ENCODE measurements at places on chromosomes 11 and 22.

DNA sequence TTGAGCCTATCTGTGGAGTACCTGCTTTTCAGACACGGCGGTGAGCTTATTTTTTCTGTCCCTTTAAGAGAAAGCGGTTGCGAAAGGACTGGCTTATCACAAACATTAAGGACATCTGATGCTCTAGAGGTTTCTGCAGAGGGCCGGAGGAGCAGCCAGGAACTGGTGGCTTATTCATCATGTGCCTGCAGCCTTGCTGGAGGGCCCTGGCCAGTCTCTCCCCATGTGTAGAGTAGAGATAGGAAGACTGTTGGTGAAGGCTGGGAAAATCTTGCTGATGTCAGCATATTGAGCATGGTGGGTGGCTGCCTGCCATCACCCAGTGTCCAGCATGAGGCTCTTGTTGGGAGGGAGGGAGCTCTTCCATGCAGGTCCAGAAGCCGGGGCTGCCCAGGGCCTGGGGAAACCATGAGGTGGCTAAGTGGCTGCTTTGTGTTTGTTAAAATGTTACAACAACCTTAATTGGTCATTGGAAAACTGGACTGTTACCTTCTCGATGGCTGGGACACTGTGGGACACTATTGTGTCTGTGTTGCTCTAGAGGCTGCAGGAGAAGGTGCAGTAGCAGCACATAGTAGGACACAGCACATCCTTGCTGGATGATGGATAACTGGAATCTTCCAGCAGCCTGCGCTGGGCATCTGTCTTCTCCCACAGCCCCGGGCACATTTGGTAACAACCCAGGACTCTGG, 54.3 kb downstream of the TSPAN18 start:
- H3K36me3 ChIP-seq: no peaks in the 10 kb centered on the region
- H3K4me3 ChIP-seq: no peak overlapping the region
- no peak overlapping the region for H3K27ac ChIP-seq

DNA sequence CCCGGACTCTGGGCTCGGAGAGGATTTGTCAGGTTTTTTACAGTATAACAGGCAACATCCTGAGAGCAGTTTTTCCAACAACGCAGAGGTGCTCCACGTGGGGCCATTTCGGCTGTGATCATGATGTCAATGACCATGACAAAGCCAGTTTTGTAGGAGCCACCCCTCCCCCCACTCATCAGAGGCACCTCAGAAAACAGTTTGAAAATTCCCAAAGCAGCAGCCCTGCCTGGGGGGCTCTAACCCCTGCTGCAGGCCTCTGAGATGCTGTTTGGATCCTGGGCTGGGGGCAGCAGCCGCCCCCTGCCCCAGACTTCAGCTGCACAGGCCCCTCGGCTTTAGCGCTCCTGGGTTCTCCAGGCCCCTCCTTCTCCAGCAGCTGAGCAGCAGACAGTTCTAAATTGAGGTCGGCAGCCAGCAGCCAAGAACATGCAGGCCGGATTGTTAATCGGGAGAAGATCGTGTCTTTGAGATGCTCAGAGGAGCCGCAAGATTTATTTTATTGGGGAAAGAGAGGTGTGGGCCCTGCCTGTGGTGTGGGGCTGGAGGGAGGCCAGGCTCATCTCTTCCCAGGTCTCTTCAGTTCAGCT, 19.4 kb downstream of the NFAM1 start:
- no peaks in the 10 kb centered on the region for H3K4me1 ChIP-seq
- no peak overlapping the region for H3K27ac ChIP-seq
- H3K27me3 ChIP-seq: peaks cover 7% of the 10 kb centered on the region
- no peak for DNase-seq
- no peaks in the 10 kb centered on the region for H3K36me3 ChIP-seq

DNA sequence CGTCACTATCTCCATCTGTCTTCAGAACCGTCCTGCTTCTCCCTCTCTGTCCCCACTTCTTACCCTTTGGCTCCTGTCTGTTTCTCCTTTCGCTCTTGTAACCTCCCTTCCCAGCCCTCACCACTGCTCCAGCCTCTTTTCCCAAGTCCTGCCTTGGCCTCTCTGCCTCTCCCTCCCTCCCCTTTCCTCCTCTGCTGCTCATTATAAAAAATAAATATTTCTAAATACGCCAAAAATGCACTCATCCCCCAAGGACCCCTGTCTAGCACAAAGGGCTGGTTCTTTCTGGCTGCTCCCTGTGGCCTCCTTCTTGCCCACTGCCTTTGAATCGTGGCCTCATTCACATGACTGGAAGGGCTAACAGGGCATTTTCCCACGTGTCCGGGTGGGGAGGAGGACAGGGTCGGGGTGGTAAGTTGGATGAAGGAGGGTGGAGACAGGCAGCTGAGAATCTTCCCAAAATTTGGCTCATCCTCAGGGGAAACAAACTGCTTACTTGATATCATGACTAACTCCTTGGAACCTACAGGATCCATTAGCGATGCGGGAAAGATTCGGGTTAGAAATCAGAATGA, 26.4 kb upstream of the OAF start:
- no peaks in the 10 kb centered on the region for H3K36me3 ChIP-seq
- peak; percentile 15 for DNase-seq
- no peak overlapping the region for H3K27ac ChIP-seq
- H3K27me3 ChIP-seq: peaks cover 8% of the 10 kb centered on the region
- no peak overlapping the region for H3K4me3 ChIP-seq
- H3K4me1 ChIP-seq: peaks cover 24% of the 10 kb centered on the region

DNA sequence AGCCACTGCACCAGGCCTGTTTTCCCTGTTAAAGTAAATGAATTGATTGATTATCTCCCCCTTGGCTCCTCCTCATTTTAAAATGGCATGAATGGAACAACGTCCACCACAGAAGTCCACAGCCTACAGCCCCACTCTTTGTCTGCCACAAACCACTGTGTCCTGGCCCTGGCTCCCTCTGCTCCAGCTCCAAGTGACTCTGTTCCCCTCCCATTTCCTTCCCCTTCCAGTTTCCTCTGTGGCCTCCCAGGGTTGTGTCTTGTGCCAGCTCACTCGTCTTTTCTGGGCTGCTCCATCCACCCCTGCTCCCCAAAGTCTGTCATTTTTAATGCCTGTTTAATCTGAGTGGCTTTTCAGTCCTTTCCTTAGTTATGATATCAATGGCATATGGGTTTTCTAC, 52.4 kb upstream of the CD5 start:
- H3K27ac ChIP-seq: no peak overlapping the region
- H3K36me3 ChIP-seq: no peaks in the 10 kb centered on the region
- peaks cover 25% of the 10 kb centered on the region for H3K27me3 ChIP-seq
- H3K4me3 ChIP-seq: no peak overlapping the region
- no peaks in the 10 kb centered on the region for H3K4me1 ChIP-seq

- H3K36me3 ChIP-seq: no peaks in the 10 kb centered on the region
- no peak overlapping the region for H3K4me3 ChIP-seq
- no peak for DNase-seq
- H3K27ac ChIP-seq: no peak overlapping the region
- peaks cover 46% of the 10 kb centered on the region for H3K27me3 ChIP-seq
- no peaks in the 10 kb centered on the region for H3K4me1 ChIP-seq
These were observed 90.8 kb upstream of the TMEM45B start for GRCh38 chr11:129724866-129725265.

All from chondrocyte (in vitro differentiated cells).